Astrocyte (in vitro differentiated cells and primary cell): ENCODE measurements at places on chromosomes 4 and X. TPM values are rescaled to one million over a fixed set of nuclear protein-coding genes. Genes with fewer than 3 reads are reported as not detected.

DNA sequence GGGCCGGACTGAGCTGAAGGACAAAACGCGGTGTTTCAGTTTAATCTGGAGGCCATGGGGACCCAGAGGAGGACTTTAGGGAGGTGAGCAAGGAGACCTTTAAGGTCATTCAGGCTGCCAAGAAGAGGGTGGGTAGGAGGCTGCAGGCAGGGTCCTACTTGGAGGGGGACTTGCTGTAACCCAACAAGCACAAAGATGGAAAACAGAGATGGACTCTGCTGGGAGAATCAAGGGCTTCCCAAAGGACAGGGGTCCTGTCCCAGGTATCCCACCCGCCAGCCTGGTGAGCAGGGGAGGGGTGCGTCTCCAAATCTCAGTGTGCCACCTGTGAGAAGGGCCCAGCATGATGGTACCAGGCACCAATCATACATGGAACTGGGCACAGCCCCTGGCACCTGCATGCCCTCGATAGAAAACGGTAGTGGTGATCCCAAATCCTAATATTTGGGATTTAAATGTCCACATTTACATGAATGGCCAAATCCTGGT, 3.9 kb upstream of the HAUS3 start:
- no peak for DNase-seq

GRCh38 chr4:139576219-139576618, 20.2 kb upstream of the SETD7 start:
- DNase-seq, result peak; percentile 78

DNA sequence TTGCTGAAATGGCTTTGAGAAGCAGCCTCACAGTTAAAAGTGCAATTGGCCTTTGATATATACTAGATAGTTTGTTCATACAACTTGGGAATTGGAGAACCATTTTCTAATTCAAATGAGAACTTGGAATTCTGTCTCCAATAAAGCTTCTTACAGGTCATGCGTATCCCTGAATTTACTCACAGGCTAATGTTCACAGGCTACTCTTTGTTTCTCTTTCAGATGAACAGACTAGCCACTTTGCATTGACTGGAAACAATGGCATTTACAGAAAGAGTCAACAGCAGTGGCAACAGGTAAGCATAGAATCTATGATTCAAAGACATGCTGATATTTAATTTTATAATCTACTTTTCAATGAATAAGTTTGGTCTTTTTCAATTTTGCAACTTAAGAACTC, 13.5 kb downstream of the AFF1 start:
- no peak for DNase-seq

GRCh38 chrX:13277539-13277938, 42.3 kb downstream of the ATXN3L start:
- DNase-seq, result no peak

GRCh38 chr4:13088726-13089658, 395.1 kb downstream of the RAB28 start:
- peak; percentile 36 for DNase-seq

DNA sequence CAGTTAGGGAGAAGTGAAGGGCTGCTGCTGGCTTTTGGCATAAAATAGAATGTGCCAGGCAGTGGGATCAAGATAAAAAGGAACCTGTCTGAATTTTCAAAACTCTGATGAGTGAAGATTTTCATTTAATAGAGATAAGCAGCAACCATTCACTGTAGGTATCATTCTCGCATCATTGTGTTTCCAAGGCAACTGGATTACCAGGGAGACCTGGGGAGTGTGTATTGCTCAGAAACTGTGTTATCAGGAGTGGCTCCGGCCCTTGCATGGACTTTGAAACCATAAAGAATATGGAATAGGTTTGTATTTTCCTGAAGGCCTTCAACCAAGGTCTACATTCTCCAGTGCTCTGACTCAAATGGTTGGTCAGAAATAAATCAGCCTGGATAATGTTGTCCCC, 23.3 kb upstream of the MAGEA4 start:
- DNase-seq, result no peak

- DNase-seq, result peak; percentile 2
These were observed 25.7 kb downstream of the SLC9B2 start for GRCh38 chr4:103050736-103051436.

- DNase-seq, result no peak
These were observed 67.0 kb upstream of the KLHL13 start for GRCh38 chrX:118183606-118184005.

DNA sequence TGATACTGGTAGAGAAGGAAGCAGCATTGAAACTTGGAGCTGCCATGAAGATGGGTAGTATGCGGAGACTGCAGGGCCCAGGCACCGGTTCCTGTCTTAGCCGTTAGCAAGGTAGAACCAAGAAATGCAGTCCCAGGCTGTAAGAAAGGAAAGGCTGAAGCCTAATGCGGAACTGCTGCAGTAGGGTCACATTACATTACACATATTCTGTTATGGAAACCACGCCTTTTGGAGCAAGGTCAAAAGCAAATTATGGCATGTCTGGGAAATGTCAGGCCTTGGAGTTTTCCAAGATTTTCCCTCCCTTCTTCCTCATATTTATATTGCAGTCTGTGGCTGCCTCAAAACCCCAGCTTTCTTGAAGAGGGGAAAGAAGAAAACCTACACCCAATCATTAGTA, 204.8 kb upstream of the RASGEF1B start:
- no peak for DNase-seq

DNA sequence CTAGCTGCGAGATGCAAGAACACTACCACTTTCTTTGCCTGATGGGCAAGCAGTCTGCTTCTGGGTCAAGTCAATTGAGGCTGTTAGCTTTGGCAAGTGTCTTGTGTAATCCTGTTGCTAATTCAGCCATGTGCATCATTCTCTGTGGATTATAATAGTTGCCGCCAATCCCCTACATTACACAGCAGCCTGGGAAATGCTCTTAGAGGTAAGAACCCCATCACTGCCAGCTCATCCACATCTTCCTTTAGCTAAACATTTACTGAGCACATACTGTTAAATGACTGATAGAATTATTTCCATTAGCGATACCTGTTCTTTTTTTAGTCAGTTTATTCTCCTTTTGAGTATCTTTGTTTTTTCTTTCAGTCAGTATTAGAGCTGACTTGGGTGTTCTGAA, 116.2 kb downstream of the CBR4 start:
- no peak for DNase-seq

DNA sequence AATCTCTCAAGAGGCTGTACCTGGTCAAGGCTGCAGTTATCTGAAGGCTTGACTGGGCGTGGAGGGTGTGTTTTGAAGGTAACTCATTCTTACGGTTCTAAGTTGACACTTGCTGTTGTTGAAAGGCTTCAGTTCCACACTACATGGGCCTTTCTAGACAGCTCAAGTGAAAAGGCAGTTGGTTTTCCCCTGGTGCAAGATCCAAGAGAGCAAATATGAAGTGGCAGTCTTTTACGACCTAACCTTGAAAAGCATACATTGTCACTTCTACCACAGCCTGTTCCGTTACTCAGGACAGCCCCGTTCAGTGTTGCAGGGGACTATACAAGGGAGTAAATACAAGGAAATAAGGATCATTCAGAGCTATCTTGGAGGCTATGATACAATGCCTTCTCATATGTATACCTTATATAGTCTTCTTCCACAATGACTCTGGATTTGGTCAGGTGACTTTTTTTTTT, 46.2 kb downstream of the PDS5A start:
- no peak for DNase-seq

DNA sequence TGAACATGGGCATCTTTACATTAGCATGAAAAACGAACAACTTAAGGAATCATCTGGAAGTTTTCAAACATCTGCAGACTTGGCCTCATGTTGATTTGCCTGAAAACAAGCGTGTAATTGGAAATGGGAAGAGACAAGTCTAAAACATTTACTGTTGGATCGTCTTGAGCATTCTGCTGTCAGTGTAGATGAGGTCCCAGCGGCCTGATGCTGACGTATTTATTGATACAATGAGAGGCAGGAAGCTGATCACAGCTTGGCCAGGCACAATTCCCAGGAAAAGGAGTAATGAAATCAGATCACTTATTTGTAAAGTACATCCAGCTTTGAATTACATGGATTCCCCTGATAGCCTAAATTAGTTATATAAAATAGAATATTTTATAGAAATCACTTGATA, 210.6 kb downstream of the CLCN4 start:
- no peak for DNase-seq

- peak; percentile 20 for DNase-seq
These were observed 165.4 kb upstream of the MAD2L1 start for GRCh38 chr4:120232050-120232449.

DNA sequence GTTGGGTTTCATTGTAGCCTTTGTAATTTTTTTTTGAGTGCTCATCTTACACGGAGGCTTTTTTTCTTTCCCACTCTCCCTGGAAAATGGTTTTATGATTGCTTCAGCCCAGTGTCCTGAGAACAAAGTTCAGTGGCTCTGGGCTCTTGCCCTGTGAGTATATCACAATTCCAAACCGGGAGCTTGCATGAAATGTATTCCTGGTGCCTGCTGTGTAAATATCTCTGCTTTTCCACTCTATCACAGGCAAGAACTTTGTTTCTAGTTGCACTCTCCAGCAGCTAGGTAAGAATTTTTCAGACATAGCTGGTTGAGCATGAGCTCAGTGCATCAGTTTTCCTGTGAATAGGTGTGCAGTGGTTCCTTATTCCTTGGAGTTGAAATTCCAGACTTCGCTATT, 60.8 kb downstream of the SUPT20HL2 start:
- DNase-seq, result no peak

- DNase-seq, result no peak
These were observed 16.6 kb downstream of the MAGED2 start for GRCh38 chrX:54824195-54824594.

DNA sequence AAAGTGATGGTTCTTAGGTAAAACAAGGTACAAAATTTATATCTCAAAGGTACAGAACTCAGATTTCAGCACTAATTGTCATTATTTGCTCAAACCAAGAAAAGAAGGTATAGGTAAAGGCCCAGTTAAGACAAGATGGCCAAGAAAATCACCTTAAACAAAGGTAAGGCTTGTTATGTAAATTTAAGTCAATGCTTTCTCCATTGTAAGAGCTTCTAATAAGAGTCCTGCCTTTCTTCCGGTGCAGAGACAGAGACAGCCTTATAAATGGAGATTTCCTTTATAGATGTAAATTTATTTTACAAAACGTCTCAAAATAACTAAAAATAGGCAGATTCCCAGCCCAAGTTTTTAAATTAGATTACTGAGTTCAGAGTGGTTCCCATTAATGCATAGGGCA, 89.9 kb downstream of the EDA start:
- no peak for DNase-seq

GRCh38 chr4:1611501-1611870, 72.6 kb downstream of the FAM53A start:
- no peak for DNase-seq

- no peak for DNase-seq
These were observed 28.0 kb downstream of the SCD5 start for GRCh38 chr4:82770607-82771006.

- peak; percentile 68 for DNase-seq
These were observed 101.1 kb downstream of the TSPAN5 start for GRCh38 chr4:98557194-98557892.

DNA sequence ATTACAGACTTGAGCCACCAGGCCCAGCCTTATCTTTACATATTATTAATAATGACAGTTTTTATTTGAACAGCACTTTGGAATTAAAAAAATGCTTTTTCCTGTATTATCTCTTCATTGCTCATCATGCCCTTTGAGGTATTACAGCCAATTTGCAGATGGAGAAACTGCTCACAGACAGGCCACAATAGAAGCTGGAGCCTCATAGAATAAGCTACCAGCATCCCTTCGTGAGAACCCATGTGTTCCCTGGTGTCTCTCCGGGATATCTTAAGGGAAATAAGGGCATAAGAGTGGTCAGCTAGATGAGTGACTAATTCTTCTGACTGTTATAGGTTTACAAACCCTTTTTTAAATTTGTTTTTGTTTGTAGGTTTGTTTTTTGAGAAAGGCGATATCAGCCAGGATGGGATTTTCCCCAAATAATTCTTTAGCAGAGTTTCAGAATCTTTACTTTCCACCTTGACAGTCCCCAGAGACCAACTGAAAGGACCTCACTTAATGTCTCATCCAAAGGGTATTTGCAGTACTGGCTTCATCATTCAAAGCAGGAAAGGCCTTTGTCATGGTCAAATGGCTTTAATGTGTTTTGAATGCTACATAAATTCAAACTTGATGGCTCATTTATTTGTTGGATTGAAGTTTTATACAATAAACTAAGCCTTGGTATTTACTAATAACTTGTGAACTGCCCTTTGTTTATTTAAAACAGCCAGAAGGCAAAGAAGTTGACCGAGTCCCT, 48.0 kb upstream of the SOD3 start:
- DNase-seq, result no peak

- DNase-seq, result peak; percentile 18
These were observed 60.9 kb downstream of the ARHGEF38 start for GRCh38 chr4:105613306-105613705.

DNA sequence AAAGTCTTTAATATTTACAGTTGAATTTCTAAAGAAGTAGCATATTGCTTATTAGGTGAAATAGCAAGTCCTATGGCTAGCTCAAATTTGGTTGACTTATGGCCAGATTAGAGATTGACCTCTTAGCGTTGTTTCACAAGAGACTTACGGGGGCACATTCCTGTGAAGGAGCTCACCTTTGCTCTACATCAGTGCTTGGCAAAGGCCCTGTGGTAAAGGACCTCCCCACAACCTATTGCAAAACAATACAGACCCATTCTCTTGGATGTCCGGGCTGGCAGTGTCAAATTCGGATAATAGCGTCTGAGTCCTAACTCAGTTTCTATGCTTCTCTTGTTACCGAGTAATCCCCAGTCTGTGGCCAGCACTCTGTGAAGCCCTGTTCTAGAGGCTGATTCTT, 10.9 kb downstream of the PDHA1 start:
- no peak for DNase-seq

GRCh38 chrX:140599851-140600250, 95.0 kb upstream of the SOX3 start:
- DNase-seq, result no peak

DNA sequence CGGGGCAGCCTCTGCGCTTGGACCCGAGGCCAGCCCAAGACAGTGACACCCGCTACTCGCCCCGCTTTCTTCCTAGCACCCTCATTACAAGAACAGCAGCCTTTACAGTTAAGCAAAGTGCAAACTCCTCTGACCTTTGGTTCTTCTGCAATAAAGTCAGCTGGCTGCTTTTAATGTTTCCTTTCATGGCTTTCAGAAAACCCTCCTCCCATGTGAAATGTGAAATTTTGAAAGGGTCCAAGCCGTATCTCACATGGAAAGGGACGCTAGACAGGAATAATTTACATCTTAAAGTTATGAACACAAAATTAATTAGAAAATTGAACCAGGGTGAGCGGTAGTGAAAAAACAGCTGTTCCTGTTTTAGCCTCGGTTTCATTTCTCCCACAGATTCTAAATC, 520.1 kb upstream of the FRG1 start:
- no peak for DNase-seq

VCX2 gene
- not detected in 2 replicates for total RNA-seq

MTM1 gene
- total RNA-seq, result 10.7 and 11.0 TPM in 2 replicates

RNF175 gene
- 1.0 TPM in 2 replicates for total RNA-seq

SMAD1 gene
- total RNA-seq, result 29.6 and 33.8 TPM in 2 replicates

TCEAL6 gene
- total RNA-seq, result not detected in 2 replicates

CYP4V2 gene
- total RNA-seq, result 9.1 and 10.3 TPM in 2 replicates

EDA2R gene
- total RNA-seq, result 20.8 and 25.3 TPM in 2 replicates

NEK1 gene
- total RNA-seq, result 13.0 and 15.1 TPM in 2 replicates

TLR8 gene
- total RNA-seq, result not detected in 2 replicates

PNMA3 gene
- 0.82 and 0.93 TPM in 2 replicates for total RNA-seq

PAGE1 gene
- not detected in 2 replicates for total RNA-seq

GAGE1 gene
- not detected in 2 replicates for total RNA-seq

ZNF518B gene
- 27.6 and 33.1 TPM in 2 replicates for total RNA-seq

ABLIM2 gene
- total RNA-seq, result 0.36 and 0.50 TPM in 2 replicates

BEND2 gene
- total RNA-seq, result not detected in 2 replicates
